Suppressor macrophage treated with lipopolysaccharide for 1 hour (primary cell): ENCODE measurements at places on chromosomes 1 and 21.

DNA sequence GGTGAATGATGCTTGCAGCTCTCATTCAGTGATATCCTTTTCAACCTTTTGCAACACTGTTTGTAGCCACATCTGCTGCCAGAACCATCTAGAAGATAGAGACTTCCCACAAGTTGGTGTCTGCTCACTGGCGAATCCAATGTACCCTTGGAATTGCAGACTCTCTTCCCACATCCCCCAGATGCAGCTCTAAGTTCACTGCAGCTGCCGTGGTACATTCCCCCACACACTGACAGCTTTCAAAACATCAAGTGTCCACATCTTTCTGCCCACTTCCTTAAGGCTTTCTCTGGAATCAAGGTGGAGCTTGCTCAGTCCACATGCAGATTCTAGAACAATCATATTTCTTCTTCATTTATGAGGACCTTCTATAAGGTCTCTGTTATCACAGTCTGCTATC lies 99.2 kb downstream of the PLPPR4 start:
- DNase-seq: no peak

DNA sequence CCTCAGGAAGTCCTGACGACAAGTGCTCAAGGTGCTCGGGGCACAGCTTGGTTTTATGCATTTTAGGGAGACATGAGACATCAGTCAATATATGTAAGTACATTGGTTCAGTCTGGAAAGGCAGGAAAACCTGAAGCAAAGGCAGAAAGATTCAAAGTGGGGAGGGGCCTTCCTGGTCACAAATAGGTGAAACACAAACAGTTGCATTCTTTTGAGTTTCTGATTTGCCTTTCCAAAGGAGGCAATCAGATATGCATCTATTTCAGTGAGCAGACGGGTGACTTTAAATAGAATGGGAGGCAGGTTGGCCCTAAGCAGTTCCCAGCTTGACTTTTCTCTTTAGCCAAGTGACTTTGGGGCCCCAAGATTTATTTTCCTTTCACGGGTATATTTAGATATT lies 8.9 kb upstream of the RNF187 start:
- DNase-seq: no peak

DNA sequence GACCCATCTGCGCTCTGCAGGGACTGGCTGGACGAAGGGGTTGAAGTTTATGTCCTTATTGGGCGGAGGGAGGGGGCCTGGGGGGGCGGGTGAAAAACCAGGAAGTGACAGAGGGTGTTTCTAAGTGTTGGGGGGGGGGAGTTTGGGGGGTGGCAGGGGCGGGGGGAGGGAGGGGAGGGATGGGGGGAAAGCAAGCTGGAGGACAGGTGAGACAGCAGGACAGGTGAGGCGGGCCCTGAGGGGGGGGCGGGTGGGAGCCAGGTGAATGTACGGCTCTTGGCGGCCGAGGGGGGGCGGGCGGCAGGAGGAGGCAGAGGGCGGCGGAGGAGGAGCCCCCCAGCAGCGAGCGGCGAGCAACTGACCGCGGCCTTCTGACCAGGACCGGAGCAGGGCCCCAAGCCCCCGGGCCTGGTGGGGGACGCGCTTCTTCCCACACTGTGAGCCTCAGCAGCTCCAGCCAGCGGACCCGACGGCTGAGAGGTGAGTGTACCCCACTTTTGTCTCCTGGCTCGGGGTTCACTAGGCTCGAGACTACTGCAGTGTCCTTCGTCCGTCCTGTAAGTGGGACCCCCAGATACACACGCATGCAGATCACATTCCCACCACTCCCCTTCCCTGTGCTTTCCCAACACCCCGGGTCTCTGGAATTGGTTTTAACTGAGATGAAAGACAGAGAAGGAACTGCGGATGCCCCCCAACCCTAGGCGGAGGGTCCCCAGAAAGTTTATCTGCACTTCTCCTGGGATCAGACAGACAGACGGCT lies at the start of gene ZBTB7B:
Gene ZBTB7B (plus strand): TSS at position 339 of the 763 bp plus-strand sequence. CDS start 11,859 bp downstream, outside the sequence.
- DNase-seq: no peak

- no peak for DNase-seq
Measured at GRCh38 chr1:226481133-226481532, 67.4 kb upstream of the STUM start.

DNA sequence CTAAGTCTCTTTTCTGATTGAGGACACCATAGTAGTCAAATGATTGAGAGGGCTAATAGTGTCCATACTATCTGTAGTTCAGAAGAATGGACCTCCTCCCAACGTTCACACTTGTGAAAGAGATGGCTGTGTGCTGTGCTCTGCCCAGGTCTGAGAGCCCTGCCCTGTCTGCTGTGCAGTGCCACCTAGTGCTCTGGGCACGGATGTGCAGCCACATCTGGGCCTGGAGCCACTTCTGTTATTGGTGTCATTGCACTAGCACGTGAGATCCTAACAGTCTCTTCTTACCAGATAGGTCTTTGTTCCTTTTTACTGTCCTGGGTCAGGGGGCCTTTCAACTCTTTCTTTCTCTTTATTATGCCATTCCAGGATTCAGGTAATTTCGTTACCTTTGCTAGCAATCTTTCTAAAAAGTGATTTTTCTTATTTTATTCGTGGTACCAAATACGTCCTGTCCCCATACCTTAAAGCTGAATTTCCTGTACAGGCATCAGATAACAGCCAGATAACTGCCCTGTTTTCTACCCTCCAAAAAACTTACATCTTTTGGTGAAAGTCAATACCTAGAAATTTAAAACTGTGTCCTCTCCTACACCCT lies 21.7 kb downstream of the INTS3 start:
- peak; percentile 90 for DNase-seq

DNA sequence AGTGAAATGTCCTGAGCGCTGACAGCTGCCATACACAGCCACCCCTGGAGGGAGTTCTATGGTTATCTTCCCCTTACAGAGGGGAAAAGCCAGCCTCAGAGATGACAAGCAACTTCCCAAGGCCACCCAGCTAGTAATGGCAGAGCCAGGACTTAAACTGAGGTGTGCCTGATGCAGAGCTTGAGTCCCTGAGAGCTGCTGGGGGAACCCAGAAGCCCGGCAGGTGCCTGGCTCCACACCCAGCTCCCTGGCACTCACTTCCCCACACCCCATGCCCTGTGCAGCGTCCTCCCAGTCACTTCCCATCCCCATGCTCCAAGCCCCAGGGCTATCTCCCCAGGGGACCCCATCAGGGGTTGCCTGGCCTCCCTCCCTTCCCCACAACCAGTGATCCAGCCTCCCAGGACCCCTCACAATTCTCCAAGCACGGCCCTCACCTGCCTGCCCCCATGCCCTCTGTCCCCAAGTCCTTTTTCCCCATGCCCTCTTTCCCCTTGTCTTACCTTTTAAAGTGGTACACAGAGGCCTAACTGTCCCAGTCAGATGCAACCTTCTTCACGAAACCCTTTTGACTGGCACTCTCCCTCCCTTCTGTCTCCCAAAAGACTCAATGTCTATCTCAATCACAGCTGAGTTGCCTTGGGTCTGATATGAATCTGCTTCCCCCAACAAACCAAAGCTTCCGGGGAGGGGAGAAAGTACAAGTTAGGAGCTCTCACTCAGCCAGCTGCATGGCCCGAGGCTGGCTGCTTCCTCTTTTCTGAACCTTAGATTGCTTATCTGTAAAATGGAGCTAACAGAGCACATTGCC lies 39.8 kb upstream of the LRP8 start:
- DNase-seq: peak; percentile 59

DNA sequence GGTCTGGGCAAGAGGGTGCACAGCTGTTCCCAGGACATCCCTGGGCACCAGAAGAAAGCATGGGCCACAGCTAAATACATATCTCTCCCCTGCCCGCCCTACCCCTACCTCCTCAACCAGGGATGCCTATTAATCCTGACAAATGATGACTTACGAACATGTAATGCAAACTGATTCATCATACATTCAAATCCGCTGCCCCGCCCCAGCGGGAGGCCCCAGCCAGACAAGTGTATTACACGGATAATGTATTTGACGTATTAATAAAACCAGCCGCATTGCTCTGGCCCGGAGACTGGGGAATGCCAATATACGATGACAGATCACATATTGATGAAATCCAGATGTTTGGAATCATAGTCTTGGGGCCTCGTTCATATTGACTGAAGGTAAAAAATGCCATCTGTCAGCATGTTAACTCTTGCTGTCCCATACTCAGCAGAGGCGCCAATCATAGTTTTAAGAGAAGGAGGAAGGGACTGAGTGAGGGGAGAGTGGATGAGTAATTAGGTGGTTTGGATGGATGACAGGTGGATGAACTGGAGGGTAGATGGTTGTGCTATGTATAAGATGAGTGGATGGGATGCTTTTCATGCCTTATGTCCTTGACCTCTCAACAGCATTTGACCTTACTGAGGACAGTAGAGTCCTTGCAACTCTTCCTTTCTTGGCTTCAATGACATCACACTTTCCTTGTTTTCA lies 68.2 kb downstream of the TMEM53 start:
- DNase-seq: no peak

- DNase-seq: no peak
Measured at GRCh38 chr1:27795601-27796000, 22.6 kb downstream of the STX12 start.

DNA sequence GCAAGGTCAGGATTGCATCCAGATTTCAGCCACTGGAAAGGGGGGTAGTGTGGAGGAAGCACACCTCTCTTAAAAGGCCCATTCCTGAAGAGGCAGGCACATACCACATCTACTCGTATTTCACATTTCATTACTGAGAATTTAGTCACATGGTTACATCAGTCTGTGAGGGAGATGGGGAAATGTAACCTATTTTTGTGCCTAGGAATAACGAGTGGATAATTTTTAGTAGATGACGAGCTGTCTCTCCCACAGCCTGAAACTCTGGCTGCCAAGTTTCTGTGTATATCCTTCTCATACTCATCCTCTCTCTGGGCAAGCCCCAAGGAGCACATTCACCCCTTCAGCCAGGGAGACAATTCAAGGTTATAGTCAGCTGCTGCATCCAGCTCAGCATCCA lies 10.3 kb upstream of the C21orf91 start:
- no peak for DNase-seq

- peak; percentile 42 for DNase-seq
Measured at GRCh38 chr1:246569248-246570238, 3.3 kb downstream of the CNST start.

DNA sequence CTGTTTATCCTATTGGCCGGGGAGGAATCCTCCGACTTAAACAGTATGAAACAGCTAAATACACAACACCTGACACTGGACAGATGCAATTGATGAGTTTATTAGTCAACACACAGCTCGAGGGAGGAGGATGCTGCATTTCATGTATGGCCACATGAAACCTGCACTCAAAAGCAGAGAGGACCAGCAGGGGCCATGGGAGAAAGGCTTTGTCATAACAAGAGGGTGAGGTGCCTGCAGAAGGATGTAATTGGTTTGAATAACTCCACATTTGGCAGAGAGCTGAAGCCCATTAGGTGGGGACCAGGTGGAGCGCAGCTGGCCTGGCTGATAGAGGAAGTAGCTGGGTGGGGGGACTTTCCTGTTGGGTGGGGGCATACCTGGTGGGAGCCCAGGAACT lies 599.1 kb downstream of the PTPRU start:
- no peak for DNase-seq

- no peak for DNase-seq
Measured at GRCh38 chr1:65881067-65881594, 88.4 kb downstream of the PDE4B start.

DNA sequence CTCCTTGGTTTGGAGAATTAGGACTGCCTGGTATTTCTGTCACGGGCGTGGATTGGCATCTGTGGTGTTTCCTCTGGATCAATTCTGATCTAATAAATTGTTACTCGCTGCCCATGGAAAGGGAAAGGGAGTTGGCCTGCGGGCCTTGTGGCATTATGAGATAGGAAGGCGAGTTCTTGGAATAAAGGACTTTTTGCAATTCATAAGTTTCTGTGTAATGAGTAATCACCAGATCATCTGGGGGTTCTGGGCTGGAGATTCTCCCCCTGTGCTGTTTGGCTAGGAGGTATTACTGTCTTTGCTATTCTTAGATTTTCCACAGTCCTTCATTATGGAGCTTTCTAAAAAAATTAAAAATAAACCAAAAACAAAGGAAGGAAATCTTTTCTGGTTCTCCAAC lies 315.9 kb downstream of the CAMTA1 start:
- DNase-seq: no peak

- DNase-seq: peak; percentile 69
Measured at GRCh38 chr21:29072873-29073221, 601 bp downstream of the CCT8 start.

GRCh38 chr1:23806280-23806679 lies 5.7 kb upstream of the GALE start:
- no peak for DNase-seq

GRCh38 chr21:46269466-46269865 lies 15.9 kb downstream of the MCM3AP start:
- no peak for DNase-seq

DNA sequence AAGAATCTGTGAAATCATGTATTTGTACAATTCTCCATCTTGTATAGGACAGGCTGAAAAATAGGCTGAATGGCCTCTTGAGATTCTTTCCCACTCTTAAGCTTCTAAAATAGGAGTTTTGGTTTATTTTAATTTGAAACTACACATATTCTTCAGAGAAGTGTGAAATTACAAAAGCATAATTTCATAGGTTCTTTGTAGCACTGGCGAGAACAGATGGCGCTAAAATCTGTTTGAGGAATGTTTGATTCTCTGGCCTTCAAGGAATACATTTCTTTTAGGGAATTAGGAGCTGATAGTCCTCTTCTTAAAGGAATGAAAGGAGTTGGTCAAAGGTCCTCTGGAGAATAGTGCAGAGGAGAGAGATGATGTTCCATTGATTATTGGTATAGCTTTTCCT lies 44.9 kb downstream of the CC2D1B start:
- no peak for DNase-seq
